CD4-positive, alpha-beta T cell treated with Interferon alpha-2 for 1 hour (primary cell): ENCODE measurements at places on chromosomes 1 and 21.

DNA sequence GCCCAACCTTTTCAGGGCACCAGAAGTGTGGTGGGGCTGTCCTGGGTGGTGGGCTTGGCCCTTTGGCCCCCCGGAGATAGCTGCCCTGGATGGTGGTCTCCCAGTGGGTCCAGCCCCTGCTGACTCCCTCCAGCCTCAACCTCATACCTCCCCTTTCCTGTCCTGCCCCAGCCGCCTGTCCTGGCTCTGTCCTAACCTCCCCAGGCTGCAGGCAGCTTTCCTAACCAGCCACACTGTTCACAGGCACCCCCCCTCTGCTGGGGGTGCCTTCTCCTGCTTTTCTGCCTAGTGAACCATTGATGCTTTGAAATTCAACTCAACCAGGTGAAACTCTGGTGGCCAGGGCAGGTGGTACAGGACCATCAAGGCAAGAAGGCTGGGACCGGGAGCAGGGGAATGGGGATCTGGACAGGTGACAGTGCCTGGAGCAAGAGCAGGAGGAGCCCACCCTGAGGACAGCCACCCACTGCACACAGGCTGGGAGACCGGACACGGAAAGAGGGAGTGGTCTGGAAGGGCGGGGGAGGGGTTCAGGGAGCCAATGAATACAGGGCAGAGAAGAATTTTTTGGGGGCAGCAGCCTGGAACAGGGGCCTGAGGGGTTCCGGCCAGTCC lies 35.9 kb downstream of the RAP1GAP start:
- no peak for DNase-seq

DNA sequence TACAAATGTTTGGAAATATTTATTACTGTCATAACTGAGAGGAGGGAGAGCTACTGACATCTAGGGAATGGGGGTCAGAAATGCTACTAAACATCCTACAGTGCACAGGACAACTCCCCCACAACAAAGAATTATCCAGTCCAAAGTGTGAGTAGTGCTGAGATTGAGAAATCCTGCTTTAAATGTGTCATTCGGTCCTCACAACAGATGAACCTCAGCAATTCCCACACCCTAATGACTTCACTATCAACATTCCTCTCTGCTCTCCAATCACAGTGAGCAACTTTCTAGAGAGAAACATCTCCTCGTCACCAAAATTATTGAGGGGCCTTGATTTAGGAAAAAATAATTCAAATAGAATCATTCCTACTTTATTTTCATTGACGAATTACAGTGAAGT lies 18.0 kb downstream of the OMA1 start:
- no peak for DNase-seq

DNA sequence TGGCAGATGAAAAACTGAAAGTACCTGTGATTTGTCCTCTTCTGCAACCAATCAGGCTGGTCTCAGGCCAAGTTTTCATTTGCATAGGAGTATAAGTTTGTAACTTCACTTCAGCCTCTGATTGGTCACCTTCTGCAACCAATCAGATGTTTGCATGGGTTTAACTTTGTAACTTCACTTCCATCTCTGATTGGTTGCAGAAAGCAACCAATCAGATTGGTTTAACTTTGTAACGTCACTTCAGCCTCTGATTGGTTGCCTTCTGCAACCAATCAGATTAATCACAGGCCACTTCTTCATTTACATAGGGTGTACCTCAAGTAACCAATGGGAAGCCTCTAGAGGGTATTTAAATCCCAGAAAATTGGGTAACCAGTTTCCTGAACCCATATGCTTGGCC lies 18.9 kb upstream of the TUT4 start:
- no peak for DNase-seq

DNA sequence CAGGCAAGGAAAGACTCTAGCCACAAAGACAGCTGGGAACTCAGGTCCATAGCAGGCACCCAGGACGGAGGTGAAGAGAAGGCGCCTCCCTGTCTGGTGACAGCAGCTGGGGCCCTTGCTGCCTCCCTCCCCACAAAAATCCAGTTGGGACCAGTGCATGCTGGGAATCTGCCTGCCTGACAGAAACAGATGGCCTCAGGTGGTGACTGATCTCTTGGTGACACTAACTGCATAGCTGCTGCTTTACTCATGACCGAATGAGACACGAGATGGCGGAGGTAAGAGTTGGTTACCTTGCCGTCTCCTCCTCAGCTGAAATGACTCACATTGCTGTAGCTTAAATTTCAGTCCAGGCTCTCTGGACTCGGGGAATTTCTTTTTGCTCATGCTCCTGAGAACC lies 130.3 kb downstream of the FGGY start:
- DNase-seq = no peak

- DNase-seq = no peak
Observed at GRCh38 chr21:26019236-26019635, 151.3 kb downstream of the APP start.

GRCh38 chr1:167467126-167467710 lies 51.1 kb downstream of the CD247 start:
- no peak for DNase-seq
